ENCODE measurements at places on chromosomes 3 and 15. TPM values are rescaled to one million over a fixed set of nuclear protein-coding genes. Genes with fewer than 3 reads are reported as not detected.

GLDN gene
- 0.57 TPM for total RNA-seq

REC114 gene
- not detected for total RNA-seq

RYR3 gene
- total RNA-seq: not detected

CASR gene
- total RNA-seq: not detected

MITF gene
- 10.8 TPM for total RNA-seq

TRIM42 gene
- not detected for total RNA-seq

MUC4 gene
- total RNA-seq: 0.03 TPM

ADAMTS17 gene
- 1.6 TPM for total RNA-seq

STAC gene
- 18.8 TPM for total RNA-seq

FES gene
- 0.64 TPM for total RNA-seq

TUBGCP4 gene
- total RNA-seq: 31.9 TPM

MYLK gene
- total RNA-seq: 29.7 TPM

DPPA2 gene
- total RNA-seq: not detected

CDHR4 gene
- total RNA-seq: not detected

NPAP1 gene
- total RNA-seq: not detected

NR1I2 gene
- not detected for total RNA-seq

TNFSF10 gene
- total RNA-seq: 2.2 TPM

ALG1L2 gene
- 0.33 TPM for total RNA-seq

C3orf62 gene
- 2.3 TPM for total RNA-seq

THSD4 gene
- total RNA-seq: 65.4 TPM

VEPH1 gene
- total RNA-seq: 0.51 TPM

CYP1A2 gene
- total RNA-seq: not detected

C3orf85 gene
- total RNA-seq: not detected

PLA1A gene
- total RNA-seq: not detected

GABRB3 gene
- total RNA-seq: 0.13 TPM

ANKRD28 gene
- total RNA-seq: 89.3 TPM

IMPG2 gene
- 0.10 TPM for total RNA-seq

ARRDC4 gene
- total RNA-seq: 2.9 TPM

TMC3 gene
- not detected for total RNA-seq

UACA gene
- 303 TPM for total RNA-seq

ARNT2 gene
- total RNA-seq: 16.8 TPM

EXD1 gene
- total RNA-seq: 0.15 TPM

SENP2 gene
- total RNA-seq: 52.7 TPM

PLEKHO2 gene
- 11.1 TPM for total RNA-seq

RGMA gene
- 0.62 TPM for total RNA-seq

TMEM45A gene
- total RNA-seq: 8.6 TPM

CLCN2 gene
- 22.5 TPM for total RNA-seq

SCG5 gene
- 0.67 TPM for total RNA-seq

C3orf49 gene
- not detected for total RNA-seq

PLSCR5 gene
- total RNA-seq: not detected

OPA1 gene
- 109 TPM for total RNA-seq

LTK gene
- total RNA-seq: not detected

C3orf22 gene
- not detected for total RNA-seq

CSTA gene
- not detected for total RNA-seq

Data from Panc1 (cell line).